Activated CD4-positive, CD25-positive, alpha-beta regulatory T cell treated with anti-CD3 and anti-CD28 coated beads, Interleukin-2, amount 50 U/mL, for 24 hours (primary cell): ENCODE measurements at places on chromosomes 7 and 10.

GRCh38 chr7:43647673-43648472, 65.0 kb downstream of the STK17A start:
- peak; percentile 76 for ATAC-seq

DNA sequence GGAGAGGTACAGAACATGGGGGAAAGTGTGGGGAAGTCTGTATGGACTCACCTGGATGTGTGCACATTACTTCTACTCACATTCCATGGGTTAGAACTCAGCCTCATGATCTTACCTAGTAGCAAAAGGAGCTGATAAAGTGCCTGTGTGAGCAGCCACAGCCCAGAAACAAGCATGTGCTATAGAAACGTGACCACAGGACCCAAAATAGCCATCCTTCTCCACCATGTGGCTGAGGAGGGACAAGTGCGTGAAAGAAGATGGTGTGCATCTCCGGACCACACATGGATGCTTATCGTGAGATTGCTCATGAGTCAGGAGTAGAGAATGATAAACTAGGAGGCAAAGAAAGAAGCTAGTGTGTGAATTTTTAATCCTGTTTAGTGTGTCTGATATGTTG, 336.4 kb upstream of the PLXDC2 start:
- ATAC-seq, result no peak

DNA sequence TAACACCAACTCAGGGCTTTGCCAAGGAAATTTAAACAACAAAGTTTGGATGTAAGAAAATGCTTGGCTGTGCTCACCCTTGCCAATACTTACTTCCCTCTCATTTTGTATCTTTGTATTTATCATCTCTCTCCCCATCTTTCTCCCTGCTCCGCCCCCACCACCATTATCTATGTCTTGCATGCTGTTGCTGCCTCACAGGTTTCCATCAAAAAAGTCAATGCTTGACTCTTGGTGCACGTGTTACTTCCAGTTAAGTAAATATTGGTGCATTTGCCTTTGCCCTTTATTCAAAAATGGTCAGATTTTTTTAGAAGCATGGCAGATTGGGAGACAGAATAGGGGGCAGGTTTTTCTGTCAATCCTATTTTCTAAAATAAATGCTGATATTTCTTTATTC, 626.0 kb downstream of the ACTR3B start:
- no peak for ATAC-seq

DNA sequence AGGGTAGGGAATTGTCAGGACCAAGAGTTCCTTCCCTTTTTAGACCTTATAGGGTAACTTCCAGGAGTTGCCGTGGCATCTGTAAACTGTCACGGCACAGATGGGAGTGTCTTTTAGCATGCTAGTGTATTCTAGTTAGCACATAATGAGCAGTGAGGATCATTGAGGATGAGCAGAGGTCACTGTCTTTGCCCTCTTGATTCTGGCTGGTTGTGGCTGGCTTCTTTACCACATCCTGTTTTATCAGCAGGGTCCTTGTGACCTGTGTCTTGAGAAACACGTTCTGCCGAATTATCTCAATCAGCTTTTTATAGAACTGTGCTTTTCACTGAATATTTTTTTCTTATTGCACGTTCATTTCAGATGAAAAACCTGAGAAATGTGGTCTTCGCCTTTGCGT, 41.5 kb downstream of the MINPP1 start:
- ATAC-seq, result no peak

- no peak for ATAC-seq
Measured at GRCh38 chr7:56026538-56026937, 24.7 kb downstream of the PSPH start.

GRCh38 chr7:122901250-122901649, 15.0 kb upstream of the CADPS2 start:
- no peak for ATAC-seq

DNA sequence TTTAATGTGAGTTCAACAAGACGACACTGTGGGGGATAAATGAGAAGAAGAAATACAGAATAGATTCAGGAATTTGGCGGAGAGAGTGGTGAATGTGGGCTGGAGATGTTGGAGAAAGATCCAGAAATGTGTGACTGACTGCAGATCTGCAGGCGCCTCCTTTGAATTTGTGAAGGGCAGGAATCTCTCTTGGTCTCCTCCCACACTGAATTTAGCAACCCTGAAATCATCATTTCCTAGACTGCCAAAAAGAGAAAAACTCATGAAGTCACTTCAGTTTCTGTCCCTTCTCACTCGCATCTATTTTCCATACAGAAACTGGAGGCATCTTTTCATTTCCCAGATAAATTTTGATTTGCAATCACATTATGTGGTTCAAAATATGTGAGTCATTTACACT, 128.7 kb downstream of the GNAI1 start:
- ATAC-seq, result no peak

DNA sequence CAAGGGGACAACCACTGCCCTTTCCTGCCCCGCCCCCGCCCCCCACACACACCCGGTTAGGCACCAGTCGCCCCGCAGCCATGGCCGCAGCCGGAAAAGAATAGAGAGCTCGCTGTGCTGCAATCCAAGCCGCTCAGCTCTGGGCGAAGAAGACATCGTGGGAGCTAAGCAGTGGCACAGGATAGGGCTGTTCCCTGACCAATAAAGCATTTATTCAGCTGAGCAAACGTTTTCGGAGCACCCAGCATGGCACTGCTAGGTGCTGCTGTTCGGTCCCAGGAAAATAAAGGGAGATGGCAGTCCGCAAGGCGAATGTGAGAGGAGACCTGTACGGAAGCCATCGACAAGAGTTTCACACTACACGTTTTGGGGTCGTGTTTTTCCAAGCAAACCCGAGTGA, 18.3 kb downstream of the SKIDA1 start:
- ATAC-seq, result no peak

DNA sequence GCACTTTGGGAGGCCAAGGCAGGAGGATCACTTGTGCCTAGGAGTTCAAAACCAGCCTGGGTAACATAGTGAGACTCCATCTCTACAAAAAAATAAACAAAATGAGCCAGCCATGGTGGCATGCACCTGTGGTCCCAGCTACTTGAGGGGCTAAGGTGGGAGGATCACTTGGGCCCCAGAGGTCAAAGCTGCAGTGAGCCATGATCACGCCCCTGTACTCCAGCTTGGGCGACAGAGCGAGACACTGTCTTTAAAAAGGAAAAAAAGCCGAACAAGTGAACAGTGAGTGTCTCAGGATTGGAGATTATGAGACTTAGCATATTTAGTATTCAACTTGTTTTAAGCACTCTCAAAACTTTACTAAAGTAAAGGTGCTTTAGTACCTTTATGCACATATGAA, 28.1 kb downstream of the BLNK start:
- no peak for ATAC-seq

DNA sequence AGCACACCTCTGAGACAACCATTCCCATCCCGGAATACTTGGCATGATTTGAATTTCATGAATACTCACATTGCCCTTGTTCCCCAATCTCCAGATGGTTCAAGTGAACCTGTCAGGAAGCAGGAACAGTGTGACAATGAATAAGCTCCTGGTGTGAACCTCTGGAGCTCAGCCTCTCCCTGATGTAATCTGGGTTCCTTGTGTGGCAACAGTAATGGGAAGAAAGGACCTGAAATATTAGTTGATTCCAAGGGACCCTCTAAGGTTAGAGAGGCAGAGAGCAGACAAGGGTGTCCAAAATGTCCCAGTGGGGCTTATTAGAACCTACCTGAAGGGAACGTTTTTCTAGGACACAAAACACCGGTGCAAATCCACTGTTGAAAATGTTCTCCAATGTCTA, 8.5 kb downstream of the OR2A7 start:
- ATAC-seq, result no peak

DNA sequence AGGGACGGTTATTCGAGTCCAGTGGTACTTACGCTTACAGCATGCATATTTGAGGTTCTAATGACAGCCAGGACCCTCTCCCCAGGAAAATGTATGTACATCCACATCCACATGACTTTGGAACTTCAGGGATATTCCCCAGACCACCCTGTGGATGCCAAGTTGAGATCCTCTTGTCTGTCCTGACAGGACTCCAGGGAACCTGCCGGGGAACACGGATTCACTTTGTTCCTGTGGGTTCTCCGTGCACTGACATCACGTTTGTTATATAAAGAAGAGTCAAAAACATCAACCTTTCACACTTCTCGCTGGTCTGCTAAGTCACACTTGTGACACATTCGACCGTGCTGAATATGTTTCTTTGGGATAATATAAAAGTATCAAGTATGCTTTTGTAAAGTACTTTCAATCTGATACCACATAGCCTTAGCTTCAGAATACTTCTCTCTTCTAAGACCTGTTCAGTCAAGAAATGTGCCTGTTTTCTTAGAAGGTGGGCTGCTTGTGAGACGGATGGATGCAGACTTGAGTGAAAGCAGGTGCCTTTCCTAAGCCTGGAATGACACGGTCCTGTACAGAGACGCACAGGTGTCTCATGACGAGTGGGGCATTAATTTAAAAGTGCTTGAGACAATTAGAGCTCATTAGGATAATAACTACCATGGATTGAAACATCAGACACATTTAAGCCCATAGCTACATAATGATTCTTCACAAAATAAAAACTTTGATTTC, 38.7 kb downstream of the CALML5 start:
- ATAC-seq, result no peak

GRCh38 chr7:2109936-2110609, 122.7 kb downstream of the MAD1L1 start:
- ATAC-seq, result peak; percentile 100

- no peak for ATAC-seq
Measured at GRCh38 chr10:13993169-13993568, 337.6 kb downstream of the FRMD4A start.

GRCh38 chr10:25105262-25105661, 69.5 kb upstream of the GPR158 start:
- ATAC-seq, result no peak

- ATAC-seq, result no peak
Measured at GRCh38 chr10:101824736-101825135, 6.5 kb upstream of the OGA start.

DNA sequence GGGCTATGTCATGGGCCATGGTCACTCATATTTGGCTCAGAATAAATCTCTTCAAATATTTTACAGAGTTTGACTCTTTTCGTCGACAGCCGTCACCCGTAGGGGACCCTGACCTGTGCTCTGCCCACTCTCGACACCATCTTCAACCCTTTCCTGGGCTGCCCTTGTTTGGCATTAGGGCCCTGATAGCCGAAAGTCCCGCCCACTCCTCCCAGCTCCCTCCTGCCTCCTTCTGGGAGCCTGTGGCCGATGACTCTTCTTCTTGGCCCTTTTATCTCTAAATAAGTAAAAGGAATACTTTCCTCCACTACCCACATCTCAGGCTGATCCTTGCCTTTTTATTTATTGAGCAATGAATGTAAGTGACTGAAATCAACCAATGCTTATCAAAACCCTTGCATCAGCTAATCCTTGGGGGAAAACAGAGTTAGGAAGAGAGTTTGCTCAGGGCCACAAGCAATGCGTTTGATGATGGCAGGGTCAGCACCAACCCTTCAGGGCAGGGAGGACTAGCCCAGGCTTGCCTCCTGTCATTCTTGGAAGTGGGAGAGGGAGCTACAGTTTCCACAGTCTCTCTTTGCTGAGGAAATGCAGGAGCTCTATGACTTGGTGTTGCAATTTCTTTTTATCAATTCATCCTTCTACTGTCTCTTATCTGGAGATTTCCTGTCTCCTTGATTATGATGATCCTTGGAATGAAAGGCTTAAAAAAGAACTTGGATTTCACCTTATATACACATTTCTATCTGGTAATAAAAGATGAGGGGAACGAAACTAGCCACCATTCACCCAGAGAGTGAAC, 218.2 kb upstream of the PODXL start:
- ATAC-seq, result no peak

- no peak for ATAC-seq
Measured at GRCh38 chr10:123240776-123241175, 86.6 kb downstream of the BUB3 start.

GRCh38 chr7:134422008-134422407, 36.9 kb downstream of the AKR1B1 start:
- no peak for ATAC-seq

GRCh38 chr7:150393325-150393724, 14.2 kb downstream of the ZNF775 start:
- no peak for ATAC-seq

- ATAC-seq, result no peak
Measured at GRCh38 chr7:49255054-49255453, 330.7 kb downstream of the CDC14C start.

GRCh38 chr10:13971601-13972475, 358.9 kb downstream of the FRMD4A start:
- no peak for ATAC-seq

- ATAC-seq, result no peak
Measured at GRCh38 chr10:77907900-77908717, 18.4 kb downstream of the DLG5 start.

DNA sequence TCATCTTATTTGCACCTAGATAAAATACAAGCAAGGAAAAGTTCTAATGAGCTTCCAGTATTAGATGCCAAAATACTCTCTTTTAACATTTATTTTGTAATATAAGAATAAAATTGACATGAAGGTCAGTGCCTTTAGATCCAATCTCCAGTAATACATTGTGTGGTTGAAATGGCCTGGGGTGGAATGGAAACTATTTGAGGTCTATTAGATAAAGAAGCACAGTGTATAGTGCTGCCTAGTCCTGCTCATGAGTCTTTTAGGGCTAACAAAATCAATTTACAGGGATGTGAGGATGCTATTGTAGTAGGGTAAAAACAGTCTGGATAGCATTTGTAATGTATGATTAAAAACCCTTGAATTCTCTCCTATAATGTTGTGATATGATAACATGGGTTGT, 84.5 kb upstream of the ETV1 start:
- no peak for ATAC-seq

DNA sequence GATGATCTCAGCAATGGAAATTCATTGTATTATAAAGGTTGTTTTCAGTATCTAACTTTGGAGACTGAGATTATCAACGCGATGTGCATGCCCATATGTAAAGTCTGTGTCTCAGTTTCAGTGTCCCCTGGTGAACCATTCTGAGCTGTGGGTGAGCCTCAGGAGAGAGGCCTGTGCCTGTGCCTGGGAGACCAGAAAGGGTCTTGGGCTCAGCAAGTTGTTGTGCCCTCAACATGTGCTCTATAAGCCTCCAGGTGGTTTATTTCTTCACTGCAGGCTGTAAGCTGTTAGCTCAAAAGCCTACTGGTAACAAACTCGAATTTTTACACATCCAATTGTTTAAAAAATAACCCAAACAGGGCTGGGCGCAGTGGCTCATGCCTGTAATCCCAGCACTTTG, 151.9 kb downstream of the PKD1L1 start:
- no peak for ATAC-seq

- peak; percentile 66 for ATAC-seq
Measured at GRCh38 chr7:131021460-131021859, 287.5 kb upstream of the KLF14 start.

DNA sequence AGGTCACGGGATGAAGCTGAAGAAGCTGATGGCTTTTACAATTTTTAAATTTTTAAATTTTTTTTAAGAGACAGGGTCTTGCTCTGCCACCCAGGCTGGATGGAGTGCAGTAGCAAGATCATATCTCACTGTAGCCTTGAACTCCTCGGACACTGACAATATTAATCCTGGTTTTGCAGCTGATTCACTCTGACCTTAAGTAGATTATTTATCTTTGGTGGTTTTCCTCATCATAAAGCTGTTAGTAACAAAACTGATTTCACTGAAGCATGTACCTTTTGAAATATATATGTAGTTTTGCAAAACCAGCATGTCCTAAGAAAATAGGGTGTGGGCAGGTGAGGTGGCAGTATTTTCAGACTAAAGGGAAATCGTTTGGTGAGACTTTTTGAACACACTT, 56.0 kb downstream of the DYNC2I1 start:
- ATAC-seq, result no peak
